Fibroblast of skin of abdomen (primary cell): ENCODE measurements at places on chromosomes 4 and X.

DNA sequence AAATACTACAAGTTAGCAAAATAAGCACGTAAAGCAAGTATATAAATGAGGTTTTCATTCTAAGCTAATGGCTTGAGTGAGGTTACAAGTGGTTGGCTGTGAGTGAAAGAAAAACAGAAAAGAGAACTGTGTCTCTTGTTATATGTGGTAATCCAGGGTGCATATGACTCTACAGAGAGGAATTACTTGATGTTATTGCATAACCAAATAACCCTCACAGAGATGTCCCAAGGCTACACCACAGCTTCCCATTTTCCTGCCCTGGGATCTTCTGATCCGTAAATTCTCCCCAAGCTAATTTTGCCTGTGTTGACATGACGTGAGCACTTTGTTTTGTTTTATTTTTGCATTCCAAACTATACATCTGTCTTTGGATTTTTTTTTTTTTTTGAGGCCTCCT, 470.0 kb upstream of the INTU start:
- peak; percentile 82 for DNase-seq

DNA sequence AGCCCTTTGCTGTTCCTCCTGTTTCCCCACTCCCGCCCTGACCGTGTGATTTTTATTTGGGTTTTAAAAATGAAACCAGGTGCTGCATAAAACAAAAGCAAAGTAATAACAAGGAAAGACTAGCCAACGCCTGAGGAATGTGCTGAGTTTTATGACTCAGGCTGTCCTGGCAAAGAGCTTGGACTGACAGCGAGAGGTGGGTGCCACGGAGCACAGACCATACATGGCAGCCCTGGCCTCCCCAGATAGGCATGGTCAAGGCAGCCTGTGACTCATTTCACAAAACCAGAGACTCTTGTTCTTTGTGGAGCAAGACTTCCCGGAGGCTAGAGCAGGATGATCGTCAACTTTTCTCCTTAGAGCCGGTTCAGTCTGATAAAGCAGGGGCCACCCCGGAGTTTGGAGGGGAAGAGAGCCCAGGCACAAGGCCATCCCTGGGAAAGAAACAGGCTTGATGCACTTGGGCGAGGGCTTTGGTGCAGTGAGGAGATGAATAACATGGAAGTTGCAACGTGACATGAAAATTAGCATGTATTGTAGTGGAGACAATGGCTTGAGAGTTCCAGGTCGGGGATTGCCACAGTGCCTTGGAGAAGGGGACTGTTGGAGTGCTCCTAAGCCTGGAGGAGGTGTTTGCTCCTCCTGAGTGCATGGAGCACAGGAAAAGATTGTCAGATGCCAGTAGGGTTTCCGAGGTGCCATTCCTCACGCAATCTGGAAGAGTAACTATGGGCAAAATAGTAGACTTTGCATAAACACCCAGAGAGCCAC, 54.8 kb downstream of the C4orf51 start:
- DNase-seq, result peak; percentile 98

DNA sequence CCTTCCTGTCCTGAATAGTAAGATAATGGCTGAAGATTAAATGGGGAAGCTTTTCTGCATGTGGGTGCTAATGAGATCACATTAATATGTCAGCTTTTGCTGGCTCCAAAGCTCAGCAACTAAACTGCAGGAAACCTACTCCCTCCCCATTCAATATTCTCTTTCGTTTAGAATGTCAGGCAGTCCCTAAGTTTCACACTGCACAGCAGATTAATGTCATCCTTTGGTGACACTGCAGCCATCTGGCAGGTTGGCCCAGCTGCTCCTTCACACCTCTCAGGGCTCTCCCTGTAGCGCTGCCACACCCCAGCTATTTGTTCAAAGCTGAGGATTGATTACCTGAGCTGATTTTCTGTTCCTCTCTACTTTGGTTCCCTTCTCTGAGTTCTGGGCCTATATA, 110.5 kb downstream of the KDR start:
- DNase-seq, result no peak

DNA sequence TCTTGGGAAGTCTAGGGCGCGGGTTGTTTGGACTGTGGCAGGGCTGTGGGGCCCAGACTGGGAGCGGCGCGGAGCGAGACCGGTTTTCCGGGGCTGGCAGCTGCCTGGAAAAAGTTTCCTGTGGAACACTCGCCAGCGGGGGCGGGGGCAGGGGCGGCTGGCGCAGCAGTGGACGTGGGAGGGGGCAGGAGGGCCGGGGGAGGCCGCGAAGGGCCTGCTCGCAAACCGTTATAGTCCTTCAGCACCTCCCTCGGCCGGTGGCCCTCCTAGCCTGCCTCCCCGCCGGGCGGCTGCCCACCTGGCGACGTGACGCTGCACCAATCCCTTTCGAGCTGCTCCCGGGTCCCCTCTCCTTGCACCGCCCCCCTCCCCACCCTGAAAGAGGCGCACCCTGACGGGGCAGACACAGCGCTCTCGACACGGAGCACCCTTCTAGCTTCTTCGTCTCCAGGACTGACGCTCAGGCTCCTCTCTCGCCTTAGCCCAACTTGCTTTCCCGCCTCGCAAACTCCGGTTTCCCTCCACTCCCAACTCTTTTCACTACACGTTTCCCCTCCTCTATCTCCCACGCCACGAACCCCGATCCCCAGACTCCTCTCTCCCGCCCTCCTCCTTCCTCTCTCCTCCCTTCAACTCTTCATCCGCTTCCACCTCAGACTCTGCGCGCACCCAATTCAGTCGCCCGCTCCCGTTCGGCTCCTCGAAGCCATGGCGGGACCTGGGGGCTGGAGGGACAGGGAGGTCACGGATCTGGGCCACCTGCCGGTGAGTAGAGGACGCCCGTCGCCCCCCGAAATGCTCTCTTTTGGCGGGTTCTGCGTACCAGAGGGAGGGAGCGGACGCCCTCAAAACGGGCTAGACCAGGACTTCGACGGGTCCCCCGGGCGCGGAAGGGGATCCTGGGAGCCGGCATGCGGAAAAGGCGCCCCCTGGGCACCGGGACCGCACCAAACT, at the start of gene NRK:
Gene NRK (plus strand): TSS at position 402 of the 954 bp plus-strand sequence. CDS start 307 bp downstream, at position 709.
- DNase-seq, result no peak

GRCh38 chrX:65463550-65463949, 71.0 kb downstream of the LAS1L start:
- DNase-seq, result no peak

- DNase-seq, result no peak
Measured at GRCh38 chrX:71095981-71096759, 519 bp downstream of the FOXO4 start.

GRCh38 chr4:125956276-125956675, 641.5 kb downstream of the FAT4 start:
- peak; percentile 68 for DNase-seq

- DNase-seq, result no peak
Measured at GRCh38 chr4:158906073-158906472, 137.2 kb downstream of the FNIP2 start.

DNA sequence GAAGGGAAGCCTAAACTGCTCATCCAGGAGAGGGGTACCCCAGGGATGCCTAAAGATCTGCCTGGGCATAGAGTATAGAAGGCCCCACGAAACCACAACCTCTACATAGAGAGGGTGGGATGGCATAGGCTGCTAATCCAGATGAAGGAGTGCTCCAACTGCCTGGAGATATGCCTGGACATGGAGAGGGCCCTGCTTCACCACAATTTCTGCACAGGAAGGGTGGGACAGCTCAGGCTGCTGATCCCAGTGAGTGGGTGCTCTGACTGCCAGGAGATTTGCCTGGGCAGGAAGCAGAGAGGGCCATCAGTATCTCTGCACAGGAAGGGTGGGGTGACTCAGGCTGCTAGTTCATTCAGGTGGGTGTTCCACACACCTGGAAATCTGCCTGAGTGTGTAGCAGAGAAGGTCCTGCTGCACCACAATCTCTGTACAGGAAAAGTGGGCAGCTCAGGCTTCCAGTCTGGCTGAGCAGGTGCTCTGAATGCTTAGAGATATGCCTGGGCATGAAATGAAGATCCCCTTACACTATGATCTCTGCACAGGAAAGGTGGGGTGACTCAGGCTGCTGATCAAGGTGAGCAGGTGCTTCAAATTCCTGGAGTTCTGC, 61.1 kb downstream of the ZNF518B start:
- no peak for DNase-seq

GRCh38 chrX:9829308-9830267, 43.4 kb downstream of the SHROOM2 start:
- DNase-seq, result peak; percentile 27

DNA sequence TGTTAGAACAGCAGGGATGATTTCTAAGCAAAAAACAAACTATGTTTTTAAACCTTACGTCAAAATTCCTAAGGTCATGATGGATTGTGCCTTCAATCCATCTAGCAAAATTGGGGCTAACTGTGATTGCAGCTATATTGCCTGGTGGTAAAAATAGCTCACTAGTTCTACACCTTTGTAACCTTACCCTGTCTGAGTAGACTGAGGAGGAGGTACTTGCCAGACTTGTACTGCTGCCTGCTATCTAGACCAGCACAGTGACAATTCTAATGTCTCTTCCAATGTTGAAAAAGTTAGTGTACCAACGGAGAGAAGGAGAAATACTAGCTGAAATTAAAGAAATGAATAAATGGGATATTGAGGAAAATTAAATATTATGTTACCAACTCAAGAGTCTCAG, 30.3 kb downstream of the ATP11C start:
- DNase-seq, result no peak

DNA sequence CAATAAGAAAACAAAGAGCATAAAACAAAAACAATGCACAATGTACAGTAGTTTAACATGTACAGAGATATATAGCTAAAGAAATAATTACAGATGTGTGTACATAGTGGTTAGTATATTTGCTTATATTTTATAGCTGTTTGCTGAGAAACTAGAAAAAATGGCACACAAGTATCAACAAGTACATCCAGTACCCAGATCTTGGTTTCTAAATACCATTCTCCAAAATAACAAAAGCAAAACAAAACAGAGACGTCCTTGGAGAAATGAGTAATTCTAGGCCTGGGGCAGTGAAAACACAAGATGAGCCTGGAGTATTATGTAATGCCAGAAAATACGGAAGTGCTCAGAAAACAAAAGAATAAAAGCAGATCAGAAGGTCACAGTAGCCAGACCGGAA, 189.6 kb downstream of the TMEM47 start:
- no peak for DNase-seq

DNA sequence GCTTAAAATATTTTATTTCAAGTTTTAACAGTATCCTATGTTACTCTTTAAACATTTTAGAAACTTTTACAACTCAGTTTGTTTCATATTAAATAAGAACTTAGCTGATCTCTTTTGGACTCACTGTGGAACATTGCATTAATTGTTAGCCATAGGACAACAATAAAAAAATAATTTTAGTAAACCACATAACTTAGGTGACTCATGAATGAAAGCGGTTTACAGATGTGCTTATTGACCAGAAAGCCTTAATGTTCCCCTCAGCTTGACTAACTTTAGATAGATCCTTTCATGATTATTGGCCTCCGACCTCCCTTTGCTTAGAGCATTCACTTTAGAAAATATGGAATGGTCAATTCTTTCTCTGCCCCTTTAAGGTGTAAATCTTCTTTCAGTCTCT, 783.5 kb upstream of the MAGEB2 start:
- no peak for DNase-seq

DNA sequence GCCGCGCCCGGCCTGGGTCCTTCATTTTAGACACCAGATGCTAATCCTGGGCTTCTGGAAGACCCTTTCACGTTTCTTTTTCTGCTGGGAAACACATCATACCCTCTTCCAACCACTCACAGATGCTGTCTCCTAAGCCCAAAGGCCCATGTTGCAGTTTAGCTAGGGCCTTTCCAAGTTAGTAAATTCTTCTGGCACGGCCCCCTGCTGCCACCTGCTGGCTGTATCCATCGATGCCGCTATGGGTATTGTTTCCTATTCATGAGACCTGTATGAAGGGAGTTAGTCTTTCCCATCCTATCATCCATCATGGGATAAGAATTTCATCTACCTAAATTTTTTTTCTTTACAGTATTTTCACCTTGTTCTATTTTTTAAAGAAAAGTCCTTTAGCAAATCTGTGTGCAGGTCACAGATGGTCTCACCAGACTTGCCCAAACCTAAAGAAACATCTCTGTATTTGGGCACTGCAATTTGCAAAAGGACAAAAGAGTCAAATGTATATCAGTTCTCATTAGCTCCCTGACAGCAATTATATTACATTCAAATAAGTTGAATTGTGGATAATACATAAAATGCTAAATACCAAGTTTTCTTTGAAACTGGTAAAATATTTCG, 37.8 kb upstream of the SLC9A7 start:
- peak; percentile 62 for DNase-seq

DNA sequence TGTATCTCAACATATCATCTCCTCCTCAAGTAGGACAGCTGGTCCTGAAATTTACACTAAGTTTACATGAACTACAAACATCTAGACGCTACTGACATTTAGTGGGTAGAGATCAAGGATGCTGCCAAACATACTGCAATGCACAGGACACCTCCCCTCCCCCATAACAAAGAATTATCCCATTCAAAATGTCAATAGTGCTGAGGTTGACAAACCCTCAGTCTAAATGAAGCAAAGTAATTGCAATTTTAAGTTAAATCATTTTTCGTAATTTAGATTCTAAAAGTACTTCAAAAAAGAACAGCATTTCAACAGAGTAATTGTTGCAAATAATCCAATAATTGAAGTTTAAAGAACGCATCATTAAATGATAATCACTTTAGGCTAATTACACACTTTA, 1.2 kb downstream of the PRMT9 start:
- no peak for DNase-seq

DNA sequence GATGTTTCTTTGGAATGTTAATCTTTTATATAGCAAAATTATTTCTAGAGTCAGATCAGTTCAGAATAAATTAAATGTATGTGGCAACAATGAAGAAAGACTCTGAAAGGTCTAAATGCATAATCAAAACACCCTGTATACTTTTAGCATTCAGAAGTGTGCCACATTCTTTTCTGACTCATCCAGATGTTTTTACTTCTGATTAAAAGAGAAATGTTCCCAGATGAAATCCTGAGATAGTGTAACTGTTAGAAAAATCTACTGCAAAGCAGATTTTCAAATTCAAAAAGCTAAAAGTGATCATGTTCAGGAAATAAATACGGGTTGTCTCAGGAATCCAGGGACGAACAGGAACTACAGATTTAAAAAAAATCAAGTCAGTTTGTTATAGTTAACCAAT, 241.4 kb downstream of the GRIA3 start:
- peak; percentile 25 for DNase-seq

DNA sequence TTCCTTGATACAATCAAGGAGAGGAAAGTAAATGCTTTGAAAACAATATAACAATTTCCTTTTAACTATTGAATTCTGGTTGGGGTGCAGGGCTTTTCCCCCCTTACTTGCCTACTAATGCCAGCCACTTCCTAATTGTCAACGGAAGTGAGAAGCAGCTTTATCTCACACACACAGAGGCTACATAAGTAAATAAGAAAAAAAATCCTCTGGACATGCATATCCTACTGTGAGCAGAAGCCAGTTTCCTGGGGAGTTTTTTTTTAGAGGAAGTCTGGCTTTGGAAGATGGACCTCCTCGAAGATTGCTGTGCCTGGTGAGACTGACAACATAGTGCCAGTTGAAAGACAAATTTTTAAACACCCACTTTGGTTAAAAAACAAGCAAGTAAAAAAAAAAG, 180.6 kb downstream of the OPHN1 start:
- DNase-seq, result no peak

- DNase-seq, result peak; percentile 42
Measured at GRCh38 chrX:53481816-53482465, 47.8 kb upstream of the HSD17B10 start.

- no peak for DNase-seq
Measured at GRCh38 chrX:115687595-115687994, 126.6 kb downstream of the PLS3 start.
